A549 treated with Mapracorat at 1 μM for 4 hours (cell line): ENCODE measurements at places on chromosomes 16 and 17. TPM values are rescaled to one million over a fixed set of nuclear protein-coding genes. Genes with fewer than 3 reads are reported as not detected.

Gene LDHD
- 0.55 to 1.0 TPM (median 0.82 TPM) in 5 replicates for total RNA-seq

Gene ITGB3
- 2.2 to 5.5 TPM (median 4.4 TPM) in 5 replicates for total RNA-seq

Gene MYH2
- not detected in 5 replicates for total RNA-seq

Gene NPIPA2
- total RNA-seq, result 0.78 to 2.5 TPM (median 1.8 TPM) in 5 replicates

Gene CBFB
- 43.4 to 64.6 TPM (median 52.4 TPM) in 5 replicates for total RNA-seq

Gene RNU2-1
- not detected in 5 replicates for total RNA-seq

Gene SMIM5
- 0.61 to 1.3 TPM (median 0.83 TPM) in 5 replicates for total RNA-seq

Gene TBC1D28
- total RNA-seq, result not detected in 5 replicates

Gene CHST6
- 0.14 to 0.20 TPM (median 0.16 TPM) in 5 replicates for total RNA-seq

Gene CMTM2
- total RNA-seq, result 0.15 TPM in 1 of 5 replicates, not detected in the others

Gene HCRT
- total RNA-seq, result 0.44 TPM in 1 of 5 replicates, not detected in the others

Gene NACA2
- total RNA-seq, result not detected in 5 replicates

Gene ZNF23
- 5.4 to 7.6 TPM (median 6.3 TPM) in 5 replicates for total RNA-seq

Gene SEC14L5
- 0.02 to 0.10 TPM (median 0.03 TPM) in 3 of 5 replicates, not detected in the others for total RNA-seq

Gene TEKT5
- total RNA-seq, result not detected in 5 replicates

Gene NPIPB9
- total RNA-seq, result 0.88 to 2.5 TPM (median 1.5 TPM) in 5 replicates

Gene ADAP2
- 2.1 to 3.5 TPM (median 3.2 TPM) in 5 replicates for total RNA-seq

Gene TBC1D3I
- total RNA-seq, result 0.23 to 0.35 TPM (median 0.27 TPM) in 3 of 5 replicates, not detected in the others

Gene NPIPA7
- total RNA-seq, result 5.4 to 12.3 TPM (median 10.6 TPM) in 5 replicates

Gene CCL1
- not detected in 5 replicates for total RNA-seq

Gene SLC47A1
- 20.8 to 22.9 TPM (median 22.3 TPM) in 5 replicates for total RNA-seq

Gene RAMP2
- total RNA-seq, result 0.63 to 1.7 TPM (median 0.90 TPM) in 5 replicates

Gene WNT3
- 3.6 to 5.1 TPM (median 4.4 TPM) in 5 replicates for total RNA-seq

Gene FBXL16
- total RNA-seq, result 9.5 to 15.8 TPM (median 11.2 TPM) in 5 replicates

Gene KAT8
- total RNA-seq, result 40.3 to 51.0 TPM (median 45.0 TPM) in 5 replicates

Gene FOXC2
- 4.5 to 5.1 TPM (median 4.9 TPM) in 5 replicates for total RNA-seq

Gene ZFPM1
- total RNA-seq, result 4.6 to 8.1 TPM (median 6.4 TPM) in 5 replicates

Gene CES5A
- not detected in 5 replicates for total RNA-seq

Gene PRSS33
- not detected in 5 replicates for total RNA-seq

Gene AOC2
- total RNA-seq, result 1.7 to 2.7 TPM (median 1.8 TPM) in 5 replicates

Gene TOX3
- total RNA-seq, result 0.11 to 0.42 TPM (median 0.27 TPM) in 5 replicates

Gene KCNAB3
- total RNA-seq, result 1.7 to 3.9 TPM (median 2.6 TPM) in 5 replicates

Gene RAB26
- total RNA-seq, result 2.4 to 4.2 TPM (median 3.9 TPM) in 5 replicates
